ENCODE measurements at places on chromosomes 11 and 22. TPM values are rescaled to one million over a fixed set of nuclear protein-coding genes. Genes with fewer than 3 reads are reported as not detected.

SGSM1 gene
- total RNA-seq, result not detected

INPP5J gene
- total RNA-seq, result 0.23 TPM

OR51B5 gene
- 118 TPM for total RNA-seq

MOGAT2 gene
- not detected for total RNA-seq

PANX2 gene
- 1.4 TPM for total RNA-seq

TRIM49C gene
- total RNA-seq, result not detected

CCDC87 gene
- total RNA-seq, result not detected

DNA sequence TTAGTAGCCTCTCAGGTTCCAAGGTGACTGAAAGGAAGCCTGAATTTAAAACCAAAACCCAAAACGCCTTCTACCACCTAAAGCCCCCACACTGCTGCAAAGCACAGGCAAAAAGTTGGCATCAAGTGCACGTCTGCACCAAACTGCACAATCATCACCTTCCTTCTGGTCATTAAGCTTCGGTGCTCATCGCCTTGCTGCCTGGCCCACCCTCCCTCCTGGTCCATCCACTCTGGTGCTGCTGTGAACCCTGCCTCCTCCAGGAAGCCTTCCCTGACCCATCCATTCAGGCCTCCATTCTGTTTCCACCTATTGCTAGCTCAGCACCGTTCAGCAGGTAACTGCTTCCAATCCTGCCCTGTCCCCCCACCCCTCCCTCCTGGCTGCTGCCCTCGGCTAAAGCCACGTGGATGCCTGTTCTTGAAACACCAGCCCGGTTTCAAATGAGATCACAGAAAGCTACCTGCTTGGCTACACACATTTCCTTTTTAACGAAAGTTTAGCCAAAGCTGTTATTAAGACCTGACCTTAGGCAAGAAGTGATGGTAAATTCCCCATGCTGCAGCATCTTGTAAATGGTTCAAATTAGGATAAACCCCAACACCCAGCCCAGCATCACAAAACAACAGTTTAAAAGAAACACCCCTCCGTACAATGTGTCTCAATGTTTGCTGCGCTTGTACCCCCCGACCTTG is 53.8 kb upstream of the CD5 start:
- no peak for DNase-seq

- DNase-seq, result peak; percentile 82
Measured at GRCh38 chr11:45264839-45265515, 21.2 kb downstream of the SYT13 start.

DNA sequence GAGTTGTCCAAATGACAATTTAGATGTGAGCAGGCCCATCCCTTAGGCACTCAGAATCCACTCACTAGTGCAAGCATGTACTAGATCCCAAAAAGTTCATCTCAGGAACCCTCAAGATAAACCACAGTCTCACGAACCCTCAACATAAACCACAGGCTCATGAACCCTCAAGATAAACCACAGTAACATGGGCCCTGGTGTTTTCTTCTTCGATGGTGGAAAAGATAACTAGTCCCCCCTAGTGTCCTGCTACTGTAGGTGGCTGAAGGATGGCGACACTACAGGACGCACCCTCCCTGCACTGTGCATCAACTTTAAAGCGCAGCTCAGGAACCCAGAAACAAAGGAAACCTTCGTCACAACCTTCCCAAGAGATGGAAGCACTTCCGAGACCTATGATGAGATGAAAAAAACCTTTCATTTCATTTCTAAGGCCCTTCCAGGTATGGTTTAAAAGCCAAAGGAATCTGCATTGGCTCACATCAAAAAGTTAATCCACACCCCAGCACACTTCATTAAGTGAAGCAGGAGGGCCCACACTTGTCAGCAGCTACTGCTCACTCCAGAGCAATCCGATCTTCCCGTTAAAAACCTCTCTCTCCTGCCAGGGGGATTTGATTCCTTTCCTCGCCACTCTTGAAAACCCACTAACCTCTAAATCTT is 2.4 kb downstream of the LARGE1 start:
- DNase-seq, result no peak

DNA sequence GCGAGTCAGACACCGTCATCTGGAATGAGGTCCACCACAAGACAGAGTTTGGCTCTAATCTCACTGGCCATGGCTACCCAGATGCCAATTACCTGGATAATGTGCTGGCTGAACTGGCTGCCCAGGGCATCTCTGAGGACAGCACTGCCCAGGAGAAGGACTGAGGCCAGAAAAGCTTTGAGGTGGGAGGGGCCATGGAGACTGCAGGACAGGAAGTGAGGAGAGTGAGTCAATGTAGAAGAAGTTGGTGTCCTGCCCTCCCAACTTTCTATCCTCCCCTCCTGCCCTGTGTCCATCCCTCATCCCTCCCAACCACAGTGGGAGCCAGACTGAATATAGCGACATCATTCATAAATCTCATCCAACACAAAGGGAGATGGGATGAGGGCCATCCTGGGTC is 8.0 kb downstream of the MPEG1 start:
- peak; percentile 51 for DNase-seq

DNA sequence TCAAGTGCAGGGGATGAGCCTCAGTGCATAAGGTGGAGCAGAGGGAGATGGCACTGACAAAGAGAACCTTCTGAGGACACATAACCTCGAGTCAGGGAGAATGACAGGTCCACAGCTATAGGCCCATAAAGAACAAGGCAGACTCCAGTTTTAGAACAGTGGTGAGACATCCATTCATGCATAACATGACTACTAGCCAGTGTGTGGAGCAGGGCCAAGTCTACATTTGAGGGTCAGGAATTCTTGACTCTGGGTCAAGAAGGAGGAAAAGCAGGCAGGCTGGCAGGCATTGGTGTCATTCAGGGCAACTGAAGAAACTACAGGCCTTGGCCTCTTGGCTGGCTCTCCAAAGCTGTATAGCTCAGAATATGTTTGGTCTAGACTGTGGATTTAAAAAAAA is 54.9 kb downstream of the MTNR1B start:
- DNase-seq, result peak; percentile 45

DNA sequence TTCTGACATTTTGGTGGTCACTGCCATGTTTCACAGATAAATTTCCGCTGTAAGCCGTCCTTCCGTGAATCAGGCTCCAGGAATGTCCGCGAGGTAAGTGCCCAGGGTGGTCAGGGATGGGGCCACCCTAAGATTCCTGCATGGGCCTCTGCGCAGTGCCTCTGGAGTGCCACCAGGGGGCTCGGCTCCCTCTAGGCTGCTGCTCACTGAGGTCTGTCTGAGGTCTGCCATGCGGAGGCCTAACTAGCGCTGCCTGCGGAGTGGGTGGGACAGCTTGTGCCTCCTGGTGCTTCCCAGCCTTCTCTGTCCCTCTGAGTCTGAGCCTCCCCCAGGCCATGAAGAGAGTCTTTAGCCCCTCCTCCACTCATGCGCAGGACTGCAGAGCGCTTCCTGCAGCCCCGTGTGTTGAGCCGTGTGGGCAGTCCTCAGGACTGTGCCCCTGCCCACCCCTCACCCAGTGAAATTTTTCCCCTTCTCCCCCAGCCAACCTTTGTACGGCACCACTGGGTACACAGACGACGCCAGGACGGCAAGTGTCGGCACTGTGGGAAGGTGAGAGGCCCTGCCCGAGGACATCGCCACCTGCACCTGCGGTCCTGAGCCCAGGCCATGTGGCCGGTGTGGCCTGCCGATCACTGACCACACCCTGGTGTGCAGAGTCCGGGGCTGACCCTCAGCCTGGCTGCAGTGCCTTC is 11.9 kb upstream of the MDK start:
- DNase-seq, result peak; percentile 89

DNA sequence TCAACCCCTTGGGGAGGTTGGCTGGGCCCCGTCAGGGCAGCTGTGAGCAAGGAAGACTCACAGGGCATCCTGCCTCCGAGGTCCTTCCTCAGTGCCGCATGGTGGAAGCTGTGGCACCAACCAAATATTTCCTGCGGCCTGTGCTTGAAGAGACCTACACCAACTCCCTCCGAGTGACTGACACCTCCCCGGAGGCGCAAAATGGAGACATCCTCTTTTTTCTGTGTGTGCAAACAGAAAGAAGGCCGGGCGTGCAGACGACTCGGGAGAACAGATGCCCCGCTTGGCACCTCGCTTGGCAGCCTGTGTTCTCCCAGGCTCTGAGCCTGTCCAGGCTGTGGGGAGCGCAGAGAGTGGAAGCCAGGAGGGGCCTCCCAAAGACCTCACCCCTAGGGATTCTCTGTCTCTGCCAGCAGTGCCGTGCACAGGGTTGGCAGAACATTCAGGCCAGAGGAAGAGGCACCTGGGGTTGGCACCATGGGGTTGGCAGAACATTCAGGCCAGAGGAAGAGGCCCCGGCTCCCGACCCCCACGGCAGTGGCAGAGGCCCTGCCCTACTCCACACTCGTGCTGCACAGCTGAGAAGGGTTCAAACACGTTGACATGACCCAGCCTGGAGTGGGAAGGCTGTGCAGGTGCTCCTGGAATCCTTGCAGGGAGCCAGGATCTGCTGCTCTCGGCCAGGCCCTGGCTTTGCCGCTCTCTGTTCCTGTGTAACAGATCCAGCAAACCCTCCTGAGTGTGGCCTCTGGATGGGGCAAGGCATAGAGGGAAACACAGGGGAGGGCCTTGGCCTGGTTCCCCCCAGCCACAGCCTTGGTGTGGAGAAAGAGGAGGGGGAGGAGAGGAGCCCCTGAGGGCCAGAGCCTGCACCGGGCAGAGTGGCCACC is 805.5 kb downstream of the BRD1 start:
- no peak for DNase-seq

- no peak for DNase-seq
Measured at GRCh38 chr22:36213586-36213985, 12.0 kb upstream of the APOL4 start.

- no peak for DNase-seq
Measured at GRCh38 chr11:125494561-125494960, 1.5 kb downstream of the FEZ1 start.

- no peak for DNase-seq
Measured at GRCh38 chr22:22031183-22031945, 48.8 kb upstream of the TOP3B start.

DNA sequence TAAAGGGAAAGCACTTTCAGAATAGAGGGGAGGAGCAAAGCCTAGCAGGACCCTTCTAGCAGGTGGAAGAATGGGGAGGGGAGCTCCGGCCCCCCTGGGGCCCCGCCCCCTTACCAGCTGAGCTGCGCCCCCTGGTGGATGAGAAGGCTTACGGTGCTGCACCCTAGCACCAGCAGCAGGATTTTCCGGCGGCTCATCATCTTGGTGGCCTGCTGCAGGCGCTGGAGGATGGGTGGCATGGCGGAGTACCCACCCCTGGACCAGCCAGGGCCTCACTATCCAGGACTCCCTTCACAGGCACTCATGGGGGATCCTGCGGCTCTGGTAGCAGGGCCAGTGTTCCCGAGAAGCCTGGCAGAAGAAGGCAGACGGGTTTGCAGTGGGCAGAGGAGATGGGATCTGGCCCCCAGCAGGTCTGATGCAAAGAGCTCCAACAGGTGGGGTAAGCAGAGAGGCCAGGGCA is 3.8 kb downstream of the GAL3ST3 start:
- DNase-seq, result peak; percentile 58

All from HT1080 (cell line).